ENCODE measurements at places on chromosomes 12 and 14. TPM values are rescaled to one million over a fixed set of nuclear protein-coding genes. Genes with fewer than 3 reads are reported as not detected.
A peak's percentile ranks its signal among the peaks of the same experiment; 100 is the strongest.

DNA sequence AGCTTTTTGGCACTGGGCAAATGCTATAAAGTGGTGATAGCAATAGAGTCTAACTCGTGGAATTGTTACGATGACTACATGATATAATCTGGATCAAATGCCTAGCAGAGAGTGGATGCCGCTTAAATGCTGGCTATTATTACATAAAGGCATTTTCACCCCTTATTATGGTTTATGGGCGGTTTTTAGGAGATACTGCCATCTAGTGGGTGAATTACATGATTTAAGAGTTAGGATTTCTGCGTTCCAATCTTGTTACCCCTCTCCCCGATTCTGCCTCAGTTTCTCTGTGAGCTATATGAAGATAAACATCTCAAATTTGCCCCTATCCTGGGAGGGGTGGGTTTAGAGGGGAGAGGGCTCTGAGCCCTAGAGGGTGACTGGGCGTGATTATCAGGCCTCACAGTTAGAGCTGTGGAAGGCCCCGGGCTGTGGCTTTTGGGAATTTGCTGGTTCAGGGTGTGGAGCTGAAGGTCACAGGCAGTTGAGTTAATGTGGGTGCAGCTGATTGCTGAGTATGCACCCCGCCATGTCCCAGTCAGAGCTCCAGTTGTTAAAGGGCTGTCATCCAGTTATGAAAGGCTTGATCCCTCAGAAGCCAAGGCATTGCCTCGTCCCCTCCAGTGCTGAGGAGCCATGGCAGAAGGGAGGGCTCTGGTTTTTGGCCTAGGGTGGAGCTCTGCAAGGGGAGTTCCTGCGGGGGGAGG, 14.4 kb downstream of the CLSTN3 start:
- no peak overlapping the region for H3K27ac ChIP-seq
- peaks cover 79% of the 10 kb centered on the region for H3K36me3 ChIP-seq
- DNase-seq: no peak
- no peaks in the 10 kb centered on the region for H3K27me3 ChIP-seq

GRCh38 chr14:75487155-75487671, 35.1 kb upstream of the BATF start:
- H3K27ac ChIP-seq: peak overlapping the region; percentile 61
- no peak overlapping the region for H3K4me3 ChIP-seq
- no peaks in the 10 kb centered on the region for H3K27me3 ChIP-seq
- DNase-seq: peak; percentile 40
- H3K36me3 ChIP-seq: no peaks in the 10 kb centered on the region
- H3K4me1 ChIP-seq: peaks cover 39% of the 10 kb centered on the region

DNA sequence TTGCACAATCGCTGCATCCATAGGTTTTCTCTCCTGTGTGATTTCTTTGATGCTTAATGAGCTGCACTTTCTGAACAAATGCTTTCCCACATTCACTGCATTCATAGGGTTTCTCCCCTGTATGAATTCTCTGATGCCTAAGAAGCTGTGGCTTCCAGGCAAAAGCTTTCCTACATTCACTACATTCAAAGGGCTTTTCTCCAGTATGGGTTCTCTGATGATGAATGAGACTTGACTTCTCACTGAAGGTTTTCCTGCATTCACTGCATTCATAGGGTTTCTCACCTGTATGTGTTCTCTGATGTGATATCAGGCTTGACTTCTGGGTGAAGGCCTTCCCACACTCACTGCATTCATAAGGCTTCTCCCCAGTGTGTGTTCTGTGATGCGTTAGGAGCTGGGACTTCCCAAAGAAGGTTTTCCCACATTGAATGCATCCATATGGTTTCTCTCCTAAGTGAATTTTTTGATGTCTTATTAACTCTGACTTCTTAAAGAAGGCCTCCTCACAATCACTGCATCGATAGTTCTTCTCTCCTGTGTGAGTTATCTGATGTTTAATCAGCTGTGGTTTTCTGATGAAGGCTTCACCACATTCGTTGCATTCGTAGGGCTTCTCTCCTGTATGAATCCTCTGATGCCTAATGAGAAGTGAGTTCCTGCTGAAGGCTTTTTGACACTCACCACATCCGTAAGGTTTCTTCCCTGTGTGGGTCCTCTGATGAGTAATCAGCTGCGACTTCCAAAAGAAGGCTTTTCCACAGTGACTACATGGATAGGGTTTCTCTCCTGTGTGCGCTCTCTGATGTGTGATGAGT, 30.3 kb downstream of the ZNF605 start:
- H3K27ac ChIP-seq: no peak overlapping the region
- H3K36me3 ChIP-seq: peaks cover 58% of the 10 kb centered on the region
- no peaks in the 10 kb centered on the region for H3K4me1 ChIP-seq
- no peaks in the 10 kb centered on the region for H3K27me3 ChIP-seq

PAPLN gene
- total RNA-seq: 1.6 TPM

ARG2 gene
- total RNA-seq: 7.7 TPM

MGST1 gene
- total RNA-seq: not detected

DCD gene
- total RNA-seq: not detected

Data from activated CD4-positive, alpha-beta memory T cell treated with anti-CD3 and anti-CD28 coated beads, Interleukin-2, amount 10 ng/mL, durations not matched to agents 7 days and 5 days (primary cell).